ENCODE measurements at places on chromosomes 5 and 9.

GRCh38 chr5:156835905-156836304 is 14.2 kb upstream of the PPP1R2B start:
- DNase-seq: no peak

GRCh38 chr5:6822556-6823343 is 109.5 kb downstream of the TENT4A start:
- DNase-seq: no peak

- no peak for DNase-seq
These were observed 6.2 kb upstream of the SAR1B start for GRCh38 chr5:134638760-134639201.

DNA sequence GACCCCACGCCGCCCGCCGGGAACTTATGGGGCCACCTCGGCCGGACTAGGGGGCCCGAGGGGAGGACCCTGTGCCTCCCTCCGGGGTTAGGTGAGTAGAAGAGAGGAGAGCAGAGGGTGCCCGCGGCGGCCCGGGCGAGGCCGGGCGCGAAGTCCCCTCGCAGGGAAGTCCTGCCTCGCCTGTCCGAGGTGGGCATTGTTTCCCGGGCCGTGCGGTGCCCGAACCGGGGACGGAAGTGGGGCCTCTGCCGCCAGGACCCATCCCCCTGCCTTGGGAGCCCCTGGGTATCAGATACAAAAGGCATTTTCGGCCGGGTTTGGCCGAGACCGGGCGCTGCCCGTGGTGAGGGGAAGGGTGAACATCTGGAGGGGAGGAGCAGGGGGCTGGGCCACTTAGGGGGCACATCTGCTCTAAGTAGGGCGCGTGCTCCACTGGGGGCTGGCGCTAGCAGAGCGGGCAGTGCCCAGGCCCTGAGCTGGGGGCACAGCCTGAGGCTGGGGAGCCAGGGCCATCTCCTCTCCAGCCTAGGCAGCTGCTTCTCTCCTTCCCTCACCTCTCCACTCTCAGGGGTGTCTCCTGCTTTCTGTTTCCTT is 48.2 kb downstream of the DAB2IP start:
- DNase-seq: peak; percentile 74

DNA sequence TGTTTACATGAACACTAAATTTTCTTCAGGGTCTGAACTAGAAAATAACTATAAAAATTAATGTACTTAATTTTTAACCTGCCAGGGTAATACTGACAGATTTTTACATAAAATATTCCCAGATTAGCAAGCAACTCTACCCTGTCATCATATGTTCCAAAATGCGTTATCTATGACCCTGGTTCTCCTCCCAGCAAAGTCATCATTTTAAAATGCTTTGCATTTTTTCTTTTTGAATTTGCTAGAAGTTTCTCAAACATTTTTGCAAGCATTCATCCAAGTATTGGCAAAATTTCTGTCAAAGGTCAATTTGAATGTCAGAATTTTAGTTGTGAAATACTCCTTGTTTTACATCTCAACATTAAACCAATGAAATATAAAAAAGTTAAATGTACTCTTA is 144.5 kb upstream of the FTMT start:
- DNase-seq: no peak

- DNase-seq: no peak
These were observed 11.1 kb upstream of the WNK2 start for GRCh38 chr9:93172666-93173364.
